Ecto neural progenitor cell (in vitro differentiated cells): ENCODE measurements at places on chromosomes 12 and 14.

DNA sequence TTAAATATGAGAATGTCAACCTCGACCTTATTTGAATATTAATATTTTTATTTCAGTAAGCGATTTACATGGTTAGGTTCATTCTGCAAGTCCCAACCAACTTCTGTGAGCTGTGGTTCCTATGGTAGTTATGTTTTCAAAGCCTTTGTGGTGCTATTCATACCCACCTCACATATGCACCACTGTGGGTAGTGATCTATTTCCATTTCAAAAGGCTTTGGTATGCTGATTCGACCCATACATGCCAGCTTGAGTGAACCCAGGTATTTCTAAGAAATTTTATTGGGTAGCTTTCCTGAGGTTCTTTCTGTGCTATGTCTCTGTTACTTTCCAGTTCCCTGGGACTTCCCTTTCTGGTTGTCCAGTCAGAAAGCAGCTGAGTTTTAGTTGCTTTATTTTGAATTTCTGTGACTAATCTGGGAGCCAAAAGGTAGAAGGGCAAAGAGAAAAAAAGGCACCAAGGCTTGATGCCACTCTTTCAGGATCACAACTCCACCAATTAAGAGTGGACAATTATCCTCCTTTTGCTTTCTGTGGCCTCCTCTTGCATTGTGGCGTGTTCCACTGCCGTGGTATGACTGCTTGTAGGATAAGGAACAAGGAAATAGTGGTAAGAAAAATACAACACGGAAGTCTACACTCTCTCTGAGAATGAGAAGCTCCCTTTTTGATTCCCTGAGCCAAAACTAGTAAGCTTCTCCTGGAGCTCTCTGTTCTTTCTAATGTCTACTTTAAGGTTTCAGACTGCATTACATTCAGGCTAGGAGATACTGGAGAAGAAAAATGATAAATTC is 729.1 kb downstream of the NOVA1 start:
- no peak for DNase-seq

- DNase-seq: no peak
Measured at GRCh38 chr14:56807386-56808109, 2.7 kb downstream of the OTX2 start.

DNA sequence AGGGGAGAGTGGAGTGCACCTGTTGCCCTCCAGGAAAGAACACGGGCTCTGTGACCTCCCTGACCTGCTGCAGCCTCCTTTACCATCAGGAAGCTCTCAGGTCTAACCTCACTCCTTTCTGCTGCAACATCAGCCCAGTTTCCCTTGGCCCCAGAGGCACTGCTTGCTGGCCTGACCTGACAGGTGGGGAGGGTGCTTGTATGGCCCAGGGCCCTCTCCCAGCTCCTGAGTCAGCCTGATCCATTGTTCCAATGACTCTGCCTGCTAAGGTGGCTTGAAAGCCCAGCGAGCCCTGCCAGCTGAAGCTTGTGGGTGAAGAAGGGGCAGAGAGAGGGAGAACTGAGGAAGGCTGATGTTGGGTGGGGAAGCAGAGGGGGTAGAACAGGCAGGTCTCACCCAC is 13.2 kb upstream of the KRT78 start:
- DNase-seq: no peak

DNA sequence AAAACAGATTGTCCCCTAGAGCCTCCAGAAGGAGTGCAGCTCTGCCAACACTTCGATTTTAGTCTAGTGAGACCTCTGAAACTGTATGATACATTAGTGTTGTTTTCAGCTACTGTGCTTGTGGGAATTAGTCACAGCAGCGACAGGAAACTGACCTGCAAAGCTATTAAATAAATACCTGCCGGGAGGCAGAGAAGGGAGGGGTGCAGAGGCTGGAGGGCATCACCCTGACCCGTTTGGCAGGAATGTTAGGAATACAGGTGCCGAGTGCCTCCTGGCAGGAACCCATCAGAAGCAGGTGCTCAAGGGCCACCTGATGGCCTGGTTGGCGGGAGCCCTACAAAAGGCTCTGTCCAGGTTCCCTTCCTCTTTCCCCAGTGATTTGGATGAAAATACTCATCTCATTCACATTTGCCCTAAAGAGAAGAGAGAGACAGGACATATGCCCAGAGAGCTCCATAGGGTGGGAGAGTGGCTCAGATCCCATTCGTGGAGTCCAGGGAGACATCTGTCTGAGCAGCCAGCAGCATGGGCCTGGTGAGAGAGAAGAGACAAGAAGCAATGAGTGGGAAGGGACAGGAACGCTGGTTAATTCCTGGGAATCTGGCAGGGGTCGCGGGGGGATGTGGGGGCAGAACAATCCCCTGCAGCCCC is 44.6 kb downstream of the C14orf132 start:
- no peak for DNase-seq

- DNase-seq: no peak
Measured at GRCh38 chr12:117361347-117361751, at the start of gene NOS1. NOS1 (minus strand) TSS chr12:117361626; CDS start chr12:117331069, 30,557 bp downstream.

DNA sequence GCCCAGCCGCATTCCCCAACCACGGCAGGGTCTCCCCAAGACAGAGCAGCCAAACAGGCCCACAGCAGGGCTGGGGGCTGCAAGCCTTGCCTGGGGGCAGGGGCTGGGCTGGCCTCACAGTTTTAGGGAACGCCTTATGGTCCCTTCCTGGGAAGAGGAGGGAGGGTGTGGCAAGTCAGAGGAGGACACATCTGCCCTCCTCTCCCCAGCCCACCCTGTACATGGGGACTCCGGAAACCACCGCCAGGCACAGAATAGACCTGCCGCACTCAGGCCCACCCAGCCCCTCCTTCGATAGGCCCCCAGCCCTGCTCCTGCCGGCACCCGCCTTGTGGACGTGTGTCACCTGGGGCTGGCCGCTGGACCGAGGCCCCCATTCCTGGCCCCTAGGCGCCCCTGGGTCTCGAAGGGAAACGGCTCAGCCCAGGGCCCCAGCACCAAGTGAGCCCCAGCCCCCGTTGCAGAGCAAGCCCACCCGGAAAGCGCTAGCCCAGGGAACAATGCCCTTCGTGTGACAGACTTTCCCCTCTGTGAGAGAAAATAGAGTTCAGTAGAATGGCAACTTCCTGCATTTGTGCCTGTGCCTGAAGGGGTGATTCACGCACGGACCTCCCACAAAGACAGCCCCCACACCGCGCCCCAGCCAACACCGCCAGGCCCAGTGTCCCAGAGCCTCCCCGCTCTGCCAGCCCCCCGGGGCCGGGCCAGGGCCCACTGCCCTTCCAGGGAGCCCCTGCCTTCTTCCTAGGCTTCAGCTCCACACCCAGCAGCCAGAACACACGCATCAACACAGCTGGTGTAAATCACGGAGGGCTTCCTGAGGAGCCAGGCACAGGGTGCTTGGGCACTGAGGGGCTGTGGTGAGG is 12.0 kb upstream of the NUDT14 start:
- DNase-seq: no peak

GRCh38 chr12:12779529-12779928 is 5.9 kb upstream of the APOLD1 start:
- no peak for DNase-seq

GRCh38 chr14:31194095-31194494 is 13.5 kb downstream of the HECTD1 start:
- DNase-seq: no peak

GRCh38 chr12:13454991-13455777 is 258.7 kb downstream of the EMP1 start:
- DNase-seq: no peak

DNA sequence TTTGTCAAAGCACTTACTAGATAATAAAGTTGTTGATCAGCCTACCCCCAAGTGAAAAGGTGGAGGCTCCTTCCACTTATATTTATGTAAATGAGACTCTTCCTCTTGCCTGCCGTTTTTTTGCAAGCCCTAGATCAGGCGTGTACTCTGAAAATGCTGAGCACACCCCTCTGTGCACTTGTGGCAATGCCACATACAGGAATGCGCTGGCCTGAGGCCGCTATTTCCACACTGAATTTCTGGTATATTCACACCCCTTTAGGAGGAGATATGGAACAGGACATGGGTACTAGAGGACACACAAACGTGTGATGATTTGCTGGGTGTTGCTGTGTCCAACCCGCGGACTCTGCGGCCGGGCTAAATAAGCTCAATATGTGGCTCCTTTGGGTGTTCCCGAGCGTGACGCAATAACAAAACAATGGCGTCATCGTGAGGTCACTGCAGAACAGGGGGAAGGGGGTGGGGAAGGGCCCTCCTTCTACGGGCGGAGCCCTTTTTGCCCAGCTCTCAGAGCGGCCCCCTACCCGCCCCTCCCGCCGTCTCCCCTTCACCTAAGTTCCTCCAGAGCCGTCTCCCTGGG is 554 bp upstream of the TSPAN31 start:
- DNase-seq: no peak

- no peak for DNase-seq
Measured at GRCh38 chr12:67919406-67919805, 69.8 kb upstream of the IFNG-AS1 start.

DNA sequence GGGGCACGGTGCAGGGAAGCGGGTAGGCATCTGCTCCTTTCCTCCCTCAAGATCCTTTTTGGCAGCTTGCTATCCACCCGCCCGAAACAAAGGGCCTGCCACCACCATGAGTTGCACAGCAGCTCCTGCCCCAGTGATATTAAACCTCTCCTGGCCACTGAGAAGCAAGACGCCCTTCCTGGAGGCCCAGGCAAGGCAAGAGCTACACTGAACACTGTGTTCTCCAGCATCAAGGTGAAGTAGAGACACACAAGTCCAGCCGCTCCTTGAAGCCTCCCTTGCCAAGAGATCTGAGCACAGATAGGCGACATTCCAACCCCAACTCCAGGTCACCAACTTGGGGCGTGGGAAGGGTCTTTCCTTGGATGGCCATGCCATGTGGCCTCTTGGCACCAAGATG is 70.9 kb downstream of the ACTN1 start:
- DNase-seq: no peak

DNA sequence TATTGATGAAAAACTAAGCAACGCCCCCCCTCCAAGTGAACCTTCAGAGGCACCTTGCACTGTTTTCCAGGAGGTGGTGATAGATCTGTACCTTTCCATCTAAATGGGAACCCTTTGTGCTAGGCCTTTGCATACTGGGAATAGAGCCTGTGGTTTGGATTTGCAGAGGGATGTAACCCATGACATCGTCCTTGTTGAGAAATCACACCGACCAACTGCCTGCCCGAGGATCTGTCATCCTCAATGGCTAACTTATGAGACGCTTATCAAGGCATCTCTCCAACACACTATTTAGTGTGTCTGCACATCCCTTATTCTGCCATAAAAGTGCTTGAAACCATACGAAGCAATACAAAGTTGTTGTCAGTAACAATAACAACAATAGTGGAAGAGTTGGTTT is 22.9 kb downstream of the NTN4 start:
- no peak for DNase-seq
